ENCODE measurements at places on chromosomes 4 and X.

DNA sequence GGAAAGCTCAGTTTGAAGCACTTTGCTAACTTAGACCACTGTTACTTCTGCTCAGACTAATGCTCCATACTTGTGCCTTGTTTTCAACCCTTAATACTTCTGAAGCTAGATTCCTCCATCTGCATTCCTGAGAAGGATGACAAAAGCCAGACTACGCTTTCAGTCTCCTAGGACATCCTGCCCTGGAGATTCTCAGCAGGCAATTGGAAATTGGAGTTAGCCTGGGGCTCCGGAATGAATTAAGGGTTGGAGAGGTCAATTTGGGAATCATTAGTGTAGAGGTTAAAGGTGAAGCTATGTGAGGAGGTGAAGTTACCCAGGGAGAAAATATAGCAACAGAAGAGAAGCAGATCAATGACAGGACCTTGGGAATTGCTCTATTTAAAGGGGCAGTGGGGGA is 215.9 kb upstream of the MBNL3 start:
- DNase-seq = no peak

GRCh38 chr4:176957353-176958118 is 164.8 kb upstream of the VEGFC start:
- DNase-seq = no peak

DNA sequence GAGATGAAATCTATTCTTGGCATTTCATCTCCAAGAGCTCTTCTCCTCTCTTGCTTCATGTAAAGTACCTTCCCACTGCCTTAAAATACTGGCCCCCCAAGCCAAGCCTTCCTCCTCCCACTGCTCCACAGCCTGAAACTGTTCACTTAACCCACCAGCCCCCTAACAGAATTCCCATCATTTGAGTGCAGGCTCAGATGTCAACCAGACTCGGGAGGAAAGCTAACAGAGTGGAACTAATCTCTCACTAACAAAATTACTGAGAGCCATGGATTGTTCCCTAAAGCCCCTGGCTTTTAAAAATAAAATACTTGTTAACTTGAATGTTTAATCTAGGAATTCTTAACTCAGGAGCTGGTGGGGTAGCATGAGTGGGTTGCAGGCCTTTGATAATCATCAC is 7.1 kb upstream of the DCUN1D4 start:
- no peak for DNase-seq

DNA sequence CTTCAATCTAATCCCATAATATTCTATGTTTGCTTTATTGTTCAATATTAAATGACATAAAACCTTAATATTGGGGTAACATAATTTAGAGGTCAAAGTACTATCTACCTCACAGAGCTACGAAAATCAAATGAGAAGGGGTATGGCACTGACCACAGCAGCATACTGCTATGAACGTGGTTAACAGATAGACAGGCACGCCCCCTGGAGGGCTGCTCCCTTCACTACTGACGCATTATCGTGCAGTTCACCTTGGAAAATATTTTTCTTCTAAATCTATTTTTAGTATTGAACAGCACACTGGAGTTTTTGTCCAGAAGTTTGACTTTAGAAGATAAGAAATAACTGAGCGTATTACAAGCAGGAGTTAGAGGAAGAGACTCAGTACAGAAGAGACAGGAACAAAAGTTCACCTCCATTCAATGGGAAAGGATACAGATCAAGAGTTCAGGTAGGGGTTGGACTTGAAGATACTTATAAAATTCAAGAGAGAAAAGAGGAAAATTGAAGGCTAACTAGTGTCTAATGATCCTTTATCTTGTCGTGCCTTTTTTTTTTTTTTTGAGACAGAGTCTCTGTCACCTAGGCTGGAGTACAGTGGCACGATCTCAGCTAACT is 22.7 kb downstream of the MAP9 start:
- peak; percentile 50 for DNase-seq

DNA sequence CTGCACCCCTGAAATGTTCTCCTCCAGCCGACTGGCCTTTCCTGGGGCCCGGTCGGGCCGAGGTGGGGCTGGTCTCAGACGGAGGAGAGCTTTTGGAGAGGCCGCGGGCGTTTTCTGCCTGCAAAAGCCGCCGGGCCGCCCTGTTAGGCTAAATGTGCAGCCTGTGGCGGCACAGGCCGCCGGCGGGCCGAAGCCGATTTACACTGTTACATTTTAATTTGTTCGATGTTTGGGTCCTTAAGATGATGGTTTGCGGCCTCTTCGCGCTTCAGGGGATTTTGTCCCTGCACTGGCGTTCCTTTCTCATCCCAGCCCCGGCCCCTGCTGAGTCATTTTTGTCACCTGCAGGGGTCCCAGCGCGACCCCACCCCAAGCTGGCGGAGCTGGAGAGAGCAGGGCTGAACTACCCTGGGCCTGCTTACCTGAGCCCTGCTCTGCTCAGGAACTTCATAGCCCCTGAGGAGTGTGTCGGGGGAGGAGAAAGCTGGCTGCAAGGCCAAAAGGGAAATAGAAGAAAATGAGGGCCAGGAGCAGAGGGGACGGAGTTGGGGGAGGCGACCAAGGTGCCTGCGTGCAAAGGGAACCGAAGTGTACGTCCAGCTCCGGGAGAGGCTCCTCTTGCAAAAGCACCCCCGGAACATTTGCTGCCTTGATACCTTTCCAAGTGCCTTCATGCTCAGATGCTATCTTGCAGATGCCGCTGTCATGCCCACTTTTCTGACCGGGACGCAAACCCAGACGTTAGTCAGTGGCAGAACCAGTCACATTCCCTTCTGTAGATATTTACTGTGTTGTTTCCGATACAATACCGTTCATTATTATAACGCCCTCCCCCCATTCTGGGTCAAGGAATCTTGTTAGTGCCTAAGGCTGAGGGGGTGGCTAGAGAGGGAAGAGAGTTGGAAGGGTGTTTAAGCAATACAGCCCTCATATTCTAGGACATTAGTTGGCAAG is 977 bp upstream of the RBBP7 start:
- DNase-seq = no peak

- DNase-seq = no peak
These were observed 73.6 kb upstream of the SORBS2 start for GRCh38 chr4:185885604-185886003.

DNA sequence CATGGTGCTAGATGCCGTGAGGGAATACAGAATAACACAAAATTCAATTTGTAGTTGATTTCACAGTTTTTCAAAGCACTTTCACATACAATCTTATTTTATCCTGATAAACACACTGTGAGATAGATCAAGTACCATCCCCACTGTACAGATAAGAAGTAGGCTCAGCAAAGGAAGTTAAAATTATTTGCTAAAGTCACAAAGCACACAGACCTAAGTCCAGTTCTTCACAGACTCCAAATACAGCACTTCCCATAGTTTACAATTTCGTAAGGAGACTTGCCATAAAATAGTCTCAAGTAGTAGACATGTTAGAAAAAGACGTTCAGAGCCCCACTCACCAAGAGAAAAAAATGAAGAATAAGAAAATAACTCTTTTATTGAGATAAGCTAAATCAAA is 7.8 kb upstream of the CUL4B start:
- DNase-seq = no peak
